CD4-positive, CD25-positive, alpha-beta regulatory T cell (primary cell): ENCODE measurements at places on chromosomes 3 and 15. TPM values are rescaled to one million over a fixed set of nuclear protein-coding genes. Genes with fewer than 3 reads are reported as not detected.

DNA sequence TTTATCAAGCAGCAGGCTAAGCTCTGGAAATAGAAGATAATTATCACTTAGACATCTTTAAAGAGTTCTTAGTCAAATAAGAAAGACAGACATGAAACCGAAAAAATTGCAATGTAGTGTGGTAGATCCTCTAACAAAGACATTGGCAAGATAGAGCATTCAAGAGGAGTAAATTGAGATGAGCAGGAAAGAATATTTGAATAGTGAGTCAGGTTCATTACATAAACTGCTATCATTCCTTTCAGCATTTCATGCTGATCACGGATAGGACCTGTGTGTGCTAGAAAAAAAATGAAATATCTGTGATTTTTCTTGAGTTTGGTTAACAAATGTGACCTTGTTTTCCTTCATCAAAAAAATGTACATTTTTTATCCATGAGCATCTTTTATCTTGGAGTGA lies 460.9 kb downstream of the OTOL1 start:
- H3K4me3 ChIP-seq, result no peak overlapping the region
- no peak for DNase-seq
- H3K27ac ChIP-seq, result no peak overlapping the region
- H3K4me1 ChIP-seq, result no peaks in the 10 kb centered on the region

GRCh38 chr3:31092748-31093589 lies 198.5 kb upstream of the GADL1 start:
- H3K27me3 ChIP-seq, result no peaks in the 10 kb centered on the region
- H3K4me1 ChIP-seq, result no peaks in the 10 kb centered on the region
- DNase-seq, result no peak
- no peak overlapping the region for H3K27ac ChIP-seq
- no peak overlapping the region for H3K4me3 ChIP-seq

HYAL3 gene
- 2.4 TPM for total RNA-seq

GRCh38 chr3:43526956-43527355 lies 94.9 kb downstream of the ANO10 start:
- H3K27ac ChIP-seq, result no peak overlapping the region
- H3K36me3 ChIP-seq, result no peaks in the 10 kb centered on the region
- no peak overlapping the region for H3K4me3 ChIP-seq
- no peaks in the 10 kb centered on the region for H3K4me1 ChIP-seq
- H3K27me3 ChIP-seq, result no peaks in the 10 kb centered on the region
- DNase-seq, result no peak

GRCh38 chr3:25593001-25593400 lies 71.7 kb downstream of the TOP2B start:
- no peak for DNase-seq
- H3K27ac ChIP-seq, result no peak overlapping the region
- H3K4me3 ChIP-seq, result no peak overlapping the region
- no peaks in the 10 kb centered on the region for H3K4me1 ChIP-seq
- no peaks in the 10 kb centered on the region for H3K27me3 ChIP-seq
- H3K36me3 ChIP-seq, result peaks cover 17% of the 10 kb centered on the region

- no peak overlapping the region for H3K27ac ChIP-seq
- no peak for DNase-seq
- no peak overlapping the region for H3K4me3 ChIP-seq
- no peaks in the 10 kb centered on the region for H3K4me1 ChIP-seq
- no peaks in the 10 kb centered on the region for H3K27me3 ChIP-seq
Measured at GRCh38 chr15:88072598-88073390, 183.7 kb downstream of the NTRK3 start.

- no peaks in the 10 kb centered on the region for H3K4me1 ChIP-seq
- H3K27ac ChIP-seq, result no peak overlapping the region
- H3K27me3 ChIP-seq, result no peaks in the 10 kb centered on the region
- DNase-seq, result no peak
Measured at GRCh38 chr3:171511450-171511849, 51.2 kb upstream of the TNIK start.

DNA sequence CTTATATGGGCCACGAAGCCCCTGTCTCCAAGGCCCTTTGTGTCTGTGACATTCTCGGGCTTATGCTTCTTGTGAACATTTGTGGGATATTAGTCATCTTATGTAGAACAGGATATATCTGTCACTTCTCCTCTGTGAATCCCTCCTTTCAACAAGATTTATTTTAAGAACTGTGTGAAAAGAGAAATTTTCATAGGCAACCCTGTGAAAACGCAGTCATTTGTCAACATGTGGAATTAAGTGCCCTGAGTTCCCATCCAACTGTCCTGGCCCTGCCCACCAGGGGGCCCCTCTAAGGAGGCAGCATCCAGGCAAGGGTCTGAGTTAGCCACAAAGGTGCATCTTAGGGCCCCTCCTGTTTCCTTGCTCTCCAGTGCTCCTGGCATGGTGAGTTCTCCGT lies 76.8 kb upstream of the CHRNA7 start:
- no peak for DNase-seq
- no peak overlapping the region for H3K4me3 ChIP-seq
- H3K27me3 ChIP-seq, result peaks cover 2% of the 10 kb centered on the region
- H3K36me3 ChIP-seq, result no peaks in the 10 kb centered on the region
- no peak overlapping the region for H3K27ac ChIP-seq

DNA sequence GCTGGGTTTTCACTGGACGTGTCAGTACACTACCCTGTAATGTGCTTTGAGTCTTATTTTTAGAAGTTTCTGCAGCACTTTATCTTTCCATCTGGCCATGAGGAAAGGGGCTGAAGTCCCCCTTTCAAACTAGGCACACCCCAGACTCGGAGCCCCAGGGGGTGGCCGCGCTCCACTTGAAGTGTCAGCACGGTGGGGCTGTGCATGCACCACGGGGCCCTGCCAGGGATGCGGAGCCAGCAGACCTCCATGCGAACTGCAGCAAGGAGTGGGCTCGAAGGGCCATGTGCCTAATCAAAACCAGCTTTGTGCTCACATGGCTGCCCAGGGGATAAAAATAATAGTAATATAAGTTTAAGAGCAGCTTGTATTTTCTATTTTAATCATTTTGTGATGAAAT lies 100.9 kb upstream of the HACD2 start:
- H3K27me3 ChIP-seq, result no peaks in the 10 kb centered on the region
- no peaks in the 10 kb centered on the region for H3K4me1 ChIP-seq
- no peak overlapping the region for H3K27ac ChIP-seq
- H3K4me3 ChIP-seq, result no peak overlapping the region

- no peak for DNase-seq
- H3K27ac ChIP-seq, result no peak overlapping the region
- no peak overlapping the region for H3K4me3 ChIP-seq
- H3K27me3 ChIP-seq, result peaks cover 3% of the 10 kb centered on the region
- H3K36me3 ChIP-seq, result no peaks in the 10 kb centered on the region
- H3K4me1 ChIP-seq, result no peaks in the 10 kb centered on the region
Measured at GRCh38 chr3:150319900-150320299, 88.2 kb upstream of the TSC22D2 start.

HIGD2B gene
- not detected for total RNA-seq

GRCh38 chr15:29233566-29233965 lies 36.1 kb downstream of the NSMCE3 start:
- no peak overlapping the region for H3K4me3 ChIP-seq
- no peak for DNase-seq
- no peaks in the 10 kb centered on the region for H3K4me1 ChIP-seq
- peaks cover 6% of the 10 kb centered on the region for H3K27me3 ChIP-seq
- no peaks in the 10 kb centered on the region for H3K36me3 ChIP-seq

SLC27A2 gene
- 1.2 TPM for total RNA-seq

GOLGA6L7 gene
- total RNA-seq, result not detected

GRCh38 chr15:89244574-89244903 lies 760 bp downstream of the FANCI start:
- DNase-seq, result no peak
- peaks cover 15% of the 10 kb centered on the region for H3K4me1 ChIP-seq
- peak overlapping the region; percentile 89 for H3K4me3 ChIP-seq
- peak overlapping the region; percentile 35 for H3K27ac ChIP-seq
- H3K27me3 ChIP-seq, result no peaks in the 10 kb centered on the region
- no peaks in the 10 kb centered on the region for H3K36me3 ChIP-seq

DNA sequence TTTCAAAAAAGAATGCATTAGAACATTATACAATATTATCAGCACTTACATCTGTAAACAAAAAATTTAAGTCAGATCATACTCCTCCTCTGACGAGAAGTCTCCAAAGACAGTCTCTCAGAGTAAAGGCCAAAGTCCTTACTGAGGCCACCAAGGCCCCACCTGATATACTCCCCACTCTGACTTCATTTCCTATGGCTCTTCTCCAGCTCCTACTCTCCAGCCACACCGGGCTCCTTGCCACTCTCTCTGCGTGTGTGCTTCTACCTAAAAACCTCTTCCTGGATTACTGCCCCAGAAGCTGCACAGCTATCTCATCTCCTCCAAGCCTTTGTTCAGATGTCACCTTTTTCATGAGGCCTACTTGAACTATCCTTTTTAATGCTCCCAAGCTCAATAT lies 5.0 kb downstream of the DCP1A start:
- H3K27me3 ChIP-seq, result no peaks in the 10 kb centered on the region
- no peak overlapping the region for H3K4me3 ChIP-seq
- no peak overlapping the region for H3K27ac ChIP-seq
- peaks cover 58% of the 10 kb centered on the region for H3K36me3 ChIP-seq

GRCh38 chr3:121552379-121552778 lies 6.6 kb upstream of the POLQ start:
- H3K27ac ChIP-seq, result no peak overlapping the region
- no peaks in the 10 kb centered on the region for H3K4me1 ChIP-seq
- H3K36me3 ChIP-seq, result no peaks in the 10 kb centered on the region
- DNase-seq, result no peak
- no peaks in the 10 kb centered on the region for H3K27me3 ChIP-seq
- H3K4me3 ChIP-seq, result no peak overlapping the region

DNA sequence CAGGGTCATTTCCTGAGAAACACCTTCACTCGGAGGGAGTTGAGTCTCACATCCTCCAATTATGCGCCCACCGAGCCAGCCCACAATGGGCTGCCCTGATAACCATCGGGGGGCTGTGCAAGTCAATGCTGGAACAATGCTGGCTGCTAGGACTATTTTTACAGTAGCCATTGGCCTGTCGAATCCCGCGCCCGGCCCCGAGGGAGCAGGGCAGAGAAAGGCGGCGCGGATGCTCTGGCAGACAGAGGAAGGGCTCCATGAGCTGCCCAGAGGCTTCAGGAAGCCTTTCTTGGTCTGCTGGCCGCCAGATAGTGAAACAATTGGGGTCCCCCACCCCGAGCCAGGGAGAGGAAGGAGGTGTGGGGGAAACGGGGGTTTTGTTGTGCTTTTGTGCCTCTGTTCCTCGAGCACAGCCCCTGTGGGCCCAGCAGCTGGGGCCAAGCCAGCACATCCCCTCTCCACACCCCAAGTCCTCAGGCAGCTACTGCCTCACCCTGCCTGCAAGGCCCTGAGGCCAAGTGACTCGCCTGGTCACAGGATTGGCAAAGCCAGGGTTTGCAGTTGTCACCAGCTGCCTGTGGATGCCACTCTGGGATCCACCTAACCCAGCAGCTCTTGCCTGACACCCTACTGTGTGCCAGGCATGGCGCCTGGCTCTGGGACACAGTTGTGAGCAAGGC lies 39.0 kb downstream of the SLC6A6 start:
- no peak overlapping the region for H3K27ac ChIP-seq
- DNase-seq, result no peak
- no peak overlapping the region for H3K4me3 ChIP-seq
- H3K4me1 ChIP-seq, result peaks cover 23% of the 10 kb centered on the region
- no peaks in the 10 kb centered on the region for H3K27me3 ChIP-seq

DNA sequence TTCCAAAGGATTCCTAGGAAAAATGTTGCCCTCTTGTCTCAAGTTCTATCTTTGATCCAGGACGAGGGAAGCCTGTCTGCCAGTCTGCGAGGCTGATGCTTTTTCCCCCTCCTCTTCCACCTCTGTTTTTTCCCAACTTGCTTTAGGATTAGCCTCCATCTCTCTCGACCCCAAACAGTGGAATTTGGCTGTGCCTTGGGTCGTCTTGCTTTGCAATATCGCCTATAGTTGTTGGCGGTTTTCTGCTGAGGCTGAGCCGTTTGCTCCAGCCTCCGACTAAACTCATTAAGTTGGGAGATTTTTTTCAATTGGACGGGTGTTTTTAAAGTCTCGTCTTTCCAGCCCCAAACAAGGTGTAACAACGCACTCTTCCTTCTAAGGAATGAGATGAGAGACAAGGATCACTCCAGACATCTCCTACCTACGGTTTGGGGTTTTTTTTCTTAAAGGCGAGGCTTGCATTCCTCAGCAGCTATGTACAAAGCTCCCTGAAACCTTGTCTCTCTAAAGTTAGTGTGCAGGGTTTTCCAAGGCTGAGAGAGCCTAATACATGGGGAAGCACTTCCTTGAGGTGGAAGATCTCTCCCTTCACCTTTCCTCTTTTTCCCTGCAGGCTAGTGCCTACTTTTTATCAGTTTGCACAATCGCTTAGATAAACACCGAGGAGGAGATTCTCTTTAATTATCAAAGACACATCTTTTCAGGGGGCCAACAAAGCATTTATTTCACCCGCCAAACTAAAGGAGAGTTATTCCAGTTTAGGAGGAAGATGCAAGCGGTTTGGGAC lies 4.8 kb upstream of the NR2F2 start:
- DNase-seq, result no peak
- H3K4me3 ChIP-seq, result no peak overlapping the region
- peaks cover 56% of the 10 kb centered on the region for H3K27me3 ChIP-seq
- peaks cover 7% of the 10 kb centered on the region for H3K4me1 ChIP-seq
- H3K27ac ChIP-seq, result no peak overlapping the region
- H3K36me3 ChIP-seq, result no peaks in the 10 kb centered on the region

RBMS3 gene
- 5.9 TPM for total RNA-seq

- no peak overlapping the region for H3K4me3 ChIP-seq
- no peak overlapping the region for H3K27ac ChIP-seq
- H3K27me3 ChIP-seq, result no peaks in the 10 kb centered on the region
Measured at GRCh38 chr3:46939578-46940445, 36.7 kb downstream of the CCDC12 start.

GRCh38 chr15:39156166-39156565 lies 424.7 kb upstream of the THBS1 start:
- no peaks in the 10 kb centered on the region for H3K4me1 ChIP-seq
- no peak overlapping the region for H3K27ac ChIP-seq
- H3K36me3 ChIP-seq, result no peaks in the 10 kb centered on the region
- no peak for DNase-seq
- H3K4me3 ChIP-seq, result no peak overlapping the region
- H3K27me3 ChIP-seq, result no peaks in the 10 kb centered on the region

DNA sequence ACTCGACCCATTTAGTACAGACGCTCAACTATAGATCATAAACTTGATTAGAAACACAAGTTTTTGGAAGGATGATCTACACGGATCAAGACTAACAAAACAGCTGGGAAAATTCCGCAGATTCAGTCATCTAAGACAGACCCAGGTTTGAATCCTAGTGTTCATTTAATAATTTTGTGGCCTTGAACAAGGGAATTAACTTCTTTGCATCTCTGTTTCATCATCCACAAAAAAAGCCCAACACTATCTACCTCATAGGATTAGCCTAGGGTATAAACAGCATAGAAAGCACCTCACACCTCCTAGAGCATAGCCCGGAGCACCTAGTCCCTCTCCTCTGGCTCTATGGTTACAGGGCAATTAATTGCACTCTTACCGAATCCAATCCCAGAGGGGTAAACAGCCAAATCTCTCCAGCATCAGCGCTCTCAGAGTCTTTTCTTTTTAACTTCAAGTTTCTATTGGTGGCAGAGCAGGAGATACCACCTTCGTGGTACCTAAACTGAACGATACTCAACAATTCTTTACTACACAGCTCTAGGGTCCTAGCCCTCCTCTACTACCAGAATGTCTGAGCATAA lies 3.5 kb downstream of the TBL1XR1 start:
- no peaks in the 10 kb centered on the region for H3K36me3 ChIP-seq
- H3K27me3 ChIP-seq, result no peaks in the 10 kb centered on the region
- H3K4me3 ChIP-seq, result peak overlapping the region; percentile 98
- peak overlapping the region; percentile 93 for H3K27ac ChIP-seq
- DNase-seq, result no peak

GRCh38 chr3:50189989-50190388 lies 1.4 kb upstream of the GNAT1 start:
- no peaks in the 10 kb centered on the region for H3K27me3 ChIP-seq
- no peaks in the 10 kb centered on the region for H3K36me3 ChIP-seq
- no peak overlapping the region for H3K4me3 ChIP-seq
- H3K27ac ChIP-seq, result no peak overlapping the region
- peaks cover 25% of the 10 kb centered on the region for H3K4me1 ChIP-seq
